ENCODE measurements at places on chromosomes 13 and 19. TPM values are rescaled to one million over a fixed set of nuclear protein-coding genes. Genes with fewer than 3 reads are reported as not detected.

Gene CYP2B6
- total RNA-seq, result not detected

Gene HSPH1
- 36.5 TPM for total RNA-seq

- no peak for ATAC-seq
These were observed 619 bp downstream of the MED16 start for GRCh38 chr19:892243-892893.

DNA sequence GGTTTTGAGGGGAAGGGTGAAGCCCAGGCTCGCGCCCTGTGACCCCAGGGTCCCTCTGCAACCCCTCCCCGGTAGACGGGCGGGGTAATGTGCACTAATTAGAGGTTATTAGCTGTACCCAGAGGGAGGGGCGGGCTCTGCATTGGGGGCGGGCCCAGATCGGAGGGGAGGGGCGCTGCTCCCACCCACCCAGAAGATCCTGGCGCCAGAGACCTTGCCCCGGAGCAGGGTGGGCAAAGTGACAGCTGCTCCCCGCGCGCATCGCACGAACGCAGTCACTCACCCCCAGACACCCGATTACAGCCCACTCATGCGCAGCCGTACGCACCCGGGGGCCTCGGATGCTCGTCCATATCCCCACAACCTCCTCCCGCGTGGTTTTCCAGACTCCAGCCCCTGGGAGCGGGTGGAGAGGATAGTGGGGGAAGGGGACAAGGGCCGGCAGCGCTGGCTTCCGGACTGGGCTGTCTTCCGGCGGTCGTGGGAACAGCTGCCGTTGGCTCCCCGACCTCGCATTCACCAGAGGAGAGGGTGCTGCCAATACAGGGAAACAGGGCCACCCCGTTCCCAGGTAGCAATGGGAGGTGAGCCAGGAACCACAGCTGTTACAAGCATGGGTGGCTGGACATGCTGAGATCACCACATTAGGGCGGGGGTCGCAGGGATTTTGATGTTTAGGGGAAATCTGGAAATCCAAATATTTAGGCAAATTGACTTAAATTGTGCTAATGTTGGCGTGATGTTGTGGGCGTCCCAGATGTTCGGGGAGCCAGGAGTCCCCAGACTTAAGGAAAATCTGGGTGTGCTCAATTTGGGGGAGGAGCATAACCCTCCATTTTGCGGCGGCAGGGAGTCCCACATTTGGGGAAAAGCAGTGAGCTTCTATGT, 2.9 kb upstream of the HOOK2 start:
- peak; percentile 35 for ATAC-seq

GRCh38 chr13:20161275-20161950, 561 bp upstream of the GJA3 start:
- no peak for ATAC-seq

DNA sequence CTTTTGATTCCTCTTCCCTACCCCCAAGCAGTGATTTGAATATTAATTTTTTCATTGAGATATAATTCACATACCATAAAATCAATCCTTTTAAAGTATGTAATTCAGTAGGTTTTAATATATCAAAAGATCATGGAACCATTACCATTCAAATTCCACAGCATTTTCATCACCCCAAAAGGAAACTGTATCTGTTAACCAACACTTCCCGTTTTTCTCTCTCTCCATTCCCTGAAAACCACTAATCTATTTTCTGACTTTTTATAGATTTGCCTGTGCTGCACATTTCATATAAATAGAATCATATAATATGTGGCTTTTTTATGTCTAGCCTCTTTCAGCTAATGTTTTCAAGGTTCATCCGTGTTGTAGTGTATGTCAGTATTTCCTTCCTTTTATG, 107.1 kb downstream of the PAN3 start:
- no peak for ATAC-seq

Gene LAIR2
- total RNA-seq, result not detected

- ATAC-seq, result no peak
These were observed 125.5 kb upstream of the TRPC4 start for GRCh38 chr13:37995092-37995491.

Gene IGFL2
- not detected for total RNA-seq

GRCh38 chr19:41226053-41226873, 7.2 kb downstream of the AXL start:
- peak; percentile 85 for ATAC-seq

GRCh38 chr19:46787331-46788261, 798 bp downstream of the SLC1A5 start:
- peak; percentile 51 for ATAC-seq
